ENCODE measurements at places on chromosomes 5 and 9. TPM values are rescaled to one million over a fixed set of nuclear protein-coding genes. Genes with fewer than 3 reads are reported as not detected.

RETREG1 gene
- total RNA-seq = 14.1 TPM

FAM221B gene
- not detected for total RNA-seq

- H3K27me3 ChIP-seq = no peaks in the 10 kb centered on the region
- H3K27ac ChIP-seq = peak overlapping the region; percentile 77
- DNase-seq = no peak
- H3K4me1 ChIP-seq = peaks cover 35% of the 10 kb centered on the region
- H3K36me3 ChIP-seq = no peaks in the 10 kb centered on the region
Measured at GRCh38 chr9:89647366-89648128, 42.7 kb downstream of the GADD45G start.

GRM6 gene
- not detected for total RNA-seq

GRCh38 chr5:95770830-95771708 is 39.9 kb downstream of the RHOBTB3 start:
- no peaks in the 10 kb centered on the region for H3K27me3 ChIP-seq
- no peaks in the 10 kb centered on the region for H3K36me3 ChIP-seq
- no peak for DNase-seq
- no peak overlapping the region for H3K27ac ChIP-seq
- no peak overlapping the region for H3K4me3 ChIP-seq

Measured in Caco-2 (cell line).